ENCODE measurements at places on chromosomes 2 and 18.
A peak's percentile ranks its signal among the peaks of the same experiment; 100 is the strongest.

DNA sequence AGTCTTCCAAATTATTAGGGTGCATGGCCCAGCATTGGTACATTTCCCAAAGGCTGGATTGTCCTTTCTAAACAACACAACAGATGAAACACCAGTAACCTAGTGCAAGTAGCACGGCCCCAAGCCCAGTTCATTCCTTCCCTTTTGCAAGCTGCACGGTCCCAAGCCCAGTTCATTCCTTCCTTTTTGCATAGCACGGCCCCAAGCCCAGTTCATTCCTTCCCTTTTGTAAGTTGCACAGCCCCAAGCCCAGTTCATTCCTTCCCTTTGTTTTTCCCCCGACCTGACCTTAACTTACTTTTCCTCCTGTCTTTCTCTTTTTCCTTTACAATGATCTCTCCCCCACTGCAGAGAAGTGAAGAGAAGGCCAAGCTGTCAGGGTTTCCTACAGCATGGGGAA, 60.9 kb downstream of the C18orf63 start:
- H3K27ac ChIP-seq = no peak overlapping the region
- peaks cover 2% of the 10 kb centered on the region for H3K36me3 ChIP-seq
- H3K27me3 ChIP-seq = peaks cover 10% of the 10 kb centered on the region
- peaks cover 62% of the 10 kb centered on the region for H3K4me1 ChIP-seq
- no peak overlapping the region for H3K4me3 ChIP-seq

DNA sequence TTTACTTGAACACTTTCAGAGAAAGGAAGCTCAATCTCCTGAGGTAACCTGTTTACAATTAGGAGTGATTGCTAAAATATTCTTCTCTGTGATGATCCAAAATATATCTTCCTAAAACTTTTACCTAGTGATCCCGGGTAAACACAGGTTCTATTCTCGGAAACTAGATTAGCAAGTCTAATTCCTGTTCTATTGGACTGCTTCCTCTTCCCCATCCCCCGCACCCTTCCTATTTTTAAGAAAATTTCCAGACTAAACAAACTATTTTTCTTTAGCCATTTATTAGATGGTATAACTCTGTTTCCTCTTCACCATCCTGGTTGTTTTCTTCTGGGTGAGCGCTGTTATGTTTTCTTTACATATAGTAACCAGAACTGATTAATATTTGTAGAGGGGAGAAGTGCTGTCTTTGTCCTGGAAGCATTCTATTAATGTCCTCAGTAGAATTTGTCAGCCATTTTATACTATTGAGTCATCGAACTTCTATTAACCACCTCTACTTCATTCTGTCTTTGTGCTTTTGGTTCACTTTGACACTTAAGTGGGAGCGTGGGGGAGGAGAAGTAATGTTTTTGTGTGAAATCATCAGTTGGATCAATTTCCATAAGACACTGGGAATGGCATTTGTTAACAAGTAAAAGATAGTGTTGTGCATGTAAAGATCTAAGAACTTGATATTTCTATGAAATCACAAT, 31.8 kb downstream of the CREB1 start:
- H3K27me3 ChIP-seq = no peaks in the 10 kb centered on the region
- H3K4me3 ChIP-seq = no peak overlapping the region
- DNase-seq = no peak
- no peak overlapping the region for H3K27ac ChIP-seq
- H3K36me3 ChIP-seq = peaks cover 51% of the 10 kb centered on the region

GRCh38 chr2:220228310-220229006, 601.0 kb downstream of the SLC4A3 start:
- no peak overlapping the region for H3K4me3 ChIP-seq
- DNase-seq = no peak
- H3K36me3 ChIP-seq = no peaks in the 10 kb centered on the region
- H3K27ac ChIP-seq = no peak overlapping the region
- H3K4me1 ChIP-seq = no peaks in the 10 kb centered on the region

DNA sequence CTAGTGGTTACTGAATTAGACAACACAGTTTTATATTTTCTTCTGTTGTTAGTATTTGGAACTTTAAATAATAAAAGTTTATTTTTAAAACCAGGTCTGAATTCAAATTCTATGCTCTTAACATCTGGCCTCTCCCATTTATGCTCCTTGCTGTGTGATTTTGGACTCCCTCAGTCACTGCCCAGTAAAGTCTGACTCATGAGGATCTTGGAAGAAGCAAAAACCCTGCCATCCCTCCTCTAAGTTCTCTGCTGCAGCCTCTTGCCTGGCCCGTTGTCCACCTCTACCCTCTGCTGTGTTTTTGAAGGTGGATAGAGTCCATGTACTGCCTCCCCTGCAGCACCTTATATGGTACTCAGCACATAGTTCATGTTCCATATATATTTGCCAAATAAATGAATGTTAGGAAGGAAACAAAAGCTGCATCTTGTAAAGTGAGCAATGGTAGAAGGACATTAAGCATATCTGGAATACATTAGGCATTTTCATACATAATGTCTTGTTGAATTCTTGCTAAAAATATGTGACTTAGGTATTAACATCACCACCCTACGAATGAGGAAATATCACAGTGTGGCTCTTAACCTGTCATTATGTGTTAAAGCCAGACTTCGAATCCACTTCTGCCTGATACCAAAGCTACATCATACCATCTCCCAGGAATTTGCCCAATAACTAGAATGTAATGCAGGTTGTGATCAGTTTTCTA, 62.1 kb downstream of the THNSL2 start:
- H3K4me1 ChIP-seq = peaks cover 3% of the 10 kb centered on the region
- peaks cover 13% of the 10 kb centered on the region for H3K27me3 ChIP-seq
- no peaks in the 10 kb centered on the region for H3K36me3 ChIP-seq

- H3K27ac ChIP-seq = no peak overlapping the region
- no peak for DNase-seq
- H3K27me3 ChIP-seq = peaks cover 15% of the 10 kb centered on the region
- H3K4me3 ChIP-seq = no peak overlapping the region
Measured at GRCh38 chr2:239433777-239434403, 33.1 kb upstream of the HDAC4 start.

DNA sequence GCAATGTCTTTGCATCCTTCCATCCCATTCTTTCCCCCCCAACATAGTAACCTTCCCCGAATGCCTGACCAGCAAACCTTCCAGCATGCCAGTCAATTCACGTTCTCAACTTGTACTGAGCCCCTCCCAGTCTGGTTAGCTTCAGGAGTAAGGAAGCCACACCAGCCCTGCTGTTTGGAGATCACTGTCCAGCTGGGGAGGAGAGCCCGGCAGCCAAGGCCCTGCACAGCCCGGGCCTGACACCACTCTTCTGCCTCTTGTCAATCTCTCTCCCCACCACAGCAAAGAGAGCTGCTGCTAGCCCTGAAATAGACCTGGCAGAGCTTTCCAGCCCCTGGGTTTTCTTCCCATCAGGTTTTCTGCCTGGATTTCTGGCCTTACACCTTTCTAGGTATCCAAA, 185.8 kb upstream of the ID2 start:
- peaks cover 16% of the 10 kb centered on the region for H3K4me1 ChIP-seq
- H3K27ac ChIP-seq = no peak overlapping the region
- no peak for DNase-seq

- DNase-seq = no peak
- peaks cover 89% of the 10 kb centered on the region for H3K4me1 ChIP-seq
- peak overlapping the region; percentile 97 for H3K27ac ChIP-seq
- H3K4me3 ChIP-seq = no peak overlapping the region
- peaks cover 27% of the 10 kb centered on the region for H3K36me3 ChIP-seq
- H3K27me3 ChIP-seq = no peaks in the 10 kb centered on the region
Measured at GRCh38 chr2:239323447-239323846, 77.4 kb downstream of the HDAC4 start.

- no peaks in the 10 kb centered on the region for H3K4me1 ChIP-seq
- no peak overlapping the region for H3K27ac ChIP-seq
- H3K36me3 ChIP-seq = no peaks in the 10 kb centered on the region
Measured at GRCh38 chr2:67638146-67638545, 241.0 kb downstream of the ETAA1 start.

GRCh38 chr2:207375207-207375875, 154.4 kb upstream of the CREB1 start:
- no peak overlapping the region for H3K4me3 ChIP-seq
- no peak for DNase-seq
- H3K27me3 ChIP-seq = no peaks in the 10 kb centered on the region
- H3K4me1 ChIP-seq = no peaks in the 10 kb centered on the region
- peaks cover 9% of the 10 kb centered on the region for H3K36me3 ChIP-seq

DNA sequence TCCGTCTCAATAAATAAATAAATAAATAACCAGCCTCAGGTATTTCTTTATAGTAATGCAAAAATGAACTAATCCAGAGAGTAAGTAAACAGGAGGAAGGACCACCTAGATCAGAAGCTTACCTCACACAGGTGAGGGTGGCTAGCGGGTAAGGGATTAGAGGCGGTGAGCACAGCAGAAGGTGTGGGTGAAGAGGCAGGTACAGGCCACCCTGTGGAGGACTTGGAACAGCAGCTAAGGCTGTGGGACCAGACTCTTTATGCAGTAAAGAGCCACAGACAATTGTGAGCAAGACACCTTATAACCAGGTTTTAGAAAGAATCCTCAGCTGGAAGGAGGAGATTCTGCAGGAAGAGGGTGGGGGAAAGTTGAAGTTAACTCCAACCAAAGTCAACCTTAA, 34.2 kb upstream of the TTR start:
- no peak overlapping the region for H3K4me3 ChIP-seq
- no peak for DNase-seq
- no peak overlapping the region for H3K27ac ChIP-seq

GRCh38 chr2:239018271-239019182, 170.6 kb downstream of the TWIST2 start:
- H3K4me3 ChIP-seq = no peak overlapping the region

GRCh38 chr2:137547842-137548241, 416.4 kb upstream of the HNMT start:
- H3K36me3 ChIP-seq = no peaks in the 10 kb centered on the region
- no peak overlapping the region for H3K27ac ChIP-seq
- H3K27me3 ChIP-seq = no peaks in the 10 kb centered on the region
- no peaks in the 10 kb centered on the region for H3K4me1 ChIP-seq
- H3K4me3 ChIP-seq = no peak overlapping the region
- no peak for DNase-seq

- H3K4me1 ChIP-seq = no peaks in the 10 kb centered on the region
- H3K27me3 ChIP-seq = no peaks in the 10 kb centered on the region
- no peak overlapping the region for H3K4me3 ChIP-seq
Measured at GRCh38 chr2:54936766-54937165, 113.5 kb downstream of the RTN4 start.

DNA sequence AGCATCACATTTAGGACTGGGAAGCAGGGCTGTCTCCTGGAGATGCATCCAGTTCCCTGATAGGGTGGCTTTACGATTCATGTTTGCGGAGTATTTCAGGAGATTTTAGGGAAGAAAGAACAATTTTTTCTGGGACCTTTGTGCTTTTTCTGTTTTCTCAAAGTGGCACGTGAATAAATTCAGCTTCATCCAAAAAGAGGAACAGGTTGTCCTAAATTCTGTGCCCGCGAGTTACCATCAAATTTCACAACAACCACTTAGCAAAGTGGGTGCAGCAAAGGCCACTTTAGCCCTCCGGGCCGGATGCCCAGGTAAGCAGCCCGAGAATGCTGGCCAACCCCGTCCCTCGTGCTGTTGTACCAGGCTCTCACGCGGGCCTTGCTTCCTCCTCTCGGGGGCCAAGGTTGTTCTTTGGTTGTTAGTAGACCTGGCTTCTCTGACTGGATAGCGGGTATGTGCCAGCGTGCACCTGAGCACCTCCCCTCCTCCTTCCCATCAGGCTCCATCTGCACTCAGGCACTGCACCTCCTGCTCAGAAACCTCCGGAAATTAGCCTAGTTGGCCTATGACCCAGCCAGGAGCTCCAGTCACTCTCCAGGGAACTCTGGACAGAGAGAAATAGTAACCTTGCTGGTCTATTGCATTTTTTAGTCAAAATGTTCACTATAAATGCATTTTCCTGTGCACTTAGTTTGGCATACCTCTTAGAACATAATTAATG, 83.0 kb downstream of the CMPK2 start:
- DNase-seq = no peak
- peaks cover 9% of the 10 kb centered on the region for H3K4me1 ChIP-seq
- H3K4me3 ChIP-seq = no peak overlapping the region

GRCh38 chr18:3110034-3110752, 97.2 kb upstream of the LPIN2 start:
- H3K36me3 ChIP-seq = no peaks in the 10 kb centered on the region
- H3K4me1 ChIP-seq = peaks cover 2% of the 10 kb centered on the region
- no peak overlapping the region for H3K4me3 ChIP-seq
- DNase-seq = no peak
- H3K27ac ChIP-seq = no peak overlapping the region
- H3K27me3 ChIP-seq = peaks cover 1% of the 10 kb centered on the region

DNA sequence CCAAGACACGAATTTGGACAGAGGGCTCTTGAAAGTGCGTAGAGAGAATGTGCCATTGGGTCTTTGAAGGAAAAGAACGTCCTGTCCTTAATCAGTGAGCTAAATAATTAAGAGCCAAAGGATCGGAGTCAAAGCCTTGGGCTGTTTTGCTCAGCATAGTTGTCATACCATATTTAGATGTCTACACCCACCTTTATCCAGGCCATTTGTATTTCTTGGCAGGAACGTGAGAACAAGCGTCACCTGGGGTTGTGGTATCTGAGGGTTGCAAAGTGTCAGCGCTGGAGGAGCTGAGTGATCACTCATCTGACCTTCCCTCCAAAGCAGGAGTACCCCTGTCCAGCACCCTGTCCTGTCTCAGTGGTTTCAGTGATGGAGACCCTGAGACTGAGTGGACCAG, 4.5 kb downstream of the LPIN1 start:
- no peak for DNase-seq
- peak overlapping the region; percentile 89 for H3K27ac ChIP-seq
- peaks cover 85% of the 10 kb centered on the region for H3K4me1 ChIP-seq
- H3K36me3 ChIP-seq = peaks cover 10% of the 10 kb centered on the region
- peak overlapping the region; percentile 43 for H3K4me3 ChIP-seq
- H3K27me3 ChIP-seq = no peaks in the 10 kb centered on the region

GRCh38 chr2:165634855-165635254, 159.2 kb downstream of the GALNT3 start:
- peaks cover 7% of the 10 kb centered on the region for H3K4me1 ChIP-seq
- peaks cover 3% of the 10 kb centered on the region for H3K27me3 ChIP-seq
- H3K36me3 ChIP-seq = no peaks in the 10 kb centered on the region
- H3K4me3 ChIP-seq = no peak overlapping the region

DNA sequence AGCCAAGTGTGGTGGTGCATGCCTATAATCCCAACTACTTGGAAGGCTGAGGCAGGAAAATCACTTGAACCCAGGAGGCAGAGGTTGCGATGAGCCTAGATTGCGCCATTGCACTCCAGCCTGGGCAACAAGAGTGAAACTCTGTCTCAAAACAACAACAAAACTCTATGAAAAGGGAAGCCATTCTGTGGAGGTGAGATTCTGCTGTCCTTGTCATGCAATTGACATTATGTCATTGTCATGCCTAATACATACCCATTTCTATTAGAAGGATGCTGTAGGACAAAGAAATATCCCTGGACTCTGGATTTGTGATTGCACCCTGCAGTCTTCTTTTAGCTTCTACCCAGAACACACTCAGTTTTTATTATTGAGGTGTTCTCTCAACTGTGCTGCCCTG, 8.6 kb downstream of the RASGRP3 start:
- no peak overlapping the region for H3K4me3 ChIP-seq
- H3K27ac ChIP-seq = no peak overlapping the region
- H3K27me3 ChIP-seq = no peaks in the 10 kb centered on the region
- H3K4me1 ChIP-seq = peaks cover 23% of the 10 kb centered on the region
- H3K36me3 ChIP-seq = peaks cover 46% of the 10 kb centered on the region
- no peak for DNase-seq

GRCh38 chr2:8659092-8659734, 22.6 kb upstream of the ID2 start:
- no peak overlapping the region for H3K27ac ChIP-seq
- H3K36me3 ChIP-seq = no peaks in the 10 kb centered on the region
- H3K4me1 ChIP-seq = peaks cover 26% of the 10 kb centered on the region
- H3K27me3 ChIP-seq = peaks cover 5% of the 10 kb centered on the region

Data from activated CD4-positive, alpha-beta T cell treated with anti-CD3 and anti-CD28 coated beads, Interleukin-2, amount 10 ng/mL, durations not matched to agents 7 days and 5 days (primary cell).